ENCODE measurements at places on chromosomes 4 and X. TPM values are rescaled to one million over a fixed set of nuclear protein-coding genes. Genes with fewer than 3 reads are reported as not detected.

Gene RHOXF2B
- not detected for total RNA-seq

Gene EVC2
- total RNA-seq, result 1.8 TPM

Gene SSX1
- not detected for total RNA-seq

Gene CFI
- total RNA-seq, result 31.5 TPM

Gene CTAG1A
- not detected for total RNA-seq

Gene UNC5C
- 0.16 TPM for total RNA-seq

Gene RNF212
- 1.4 TPM for total RNA-seq

Gene CCDC120
- total RNA-seq, result 27.7 TPM

Gene DCAF8L2
- not detected for total RNA-seq
